ENCODE measurements at places on chromosomes 2 and 18.

DNA sequence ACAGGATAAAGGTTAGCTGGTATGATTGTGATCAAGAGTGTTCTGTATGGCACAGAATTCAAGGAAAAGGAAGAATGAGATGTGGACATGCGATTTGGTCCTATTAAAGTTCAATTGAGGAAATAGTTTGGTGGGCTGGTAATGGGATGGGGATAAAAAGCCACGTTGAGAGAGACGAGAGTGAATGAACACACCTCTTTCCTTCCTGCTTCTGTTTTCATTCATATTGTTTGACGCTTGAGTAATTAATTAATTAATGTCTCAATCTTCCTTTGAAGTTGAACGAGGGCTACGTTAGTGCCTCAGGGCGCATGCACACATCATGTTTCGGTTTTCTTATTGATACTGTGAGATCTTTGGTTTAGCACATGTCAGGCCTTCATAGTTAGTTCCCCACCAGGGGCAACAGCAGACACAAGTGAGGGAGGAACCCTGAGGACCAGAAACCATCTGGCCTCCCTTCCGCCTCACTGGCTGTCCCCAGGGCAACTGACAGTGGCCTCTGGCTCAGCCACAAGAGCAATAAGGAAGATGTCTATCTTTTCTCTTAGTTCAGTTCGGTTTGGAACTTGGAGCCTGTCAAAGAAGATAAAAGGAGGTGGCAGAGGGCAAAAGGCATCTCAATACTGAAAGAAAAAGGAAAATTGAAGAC lies 116.0 kb downstream of the LIPG start:
- DNase-seq, result no peak

GRCh38 chr18:66209656-66210055 lies 394.2 kb downstream of the CDH19 start:
- no peak for DNase-seq

DNA sequence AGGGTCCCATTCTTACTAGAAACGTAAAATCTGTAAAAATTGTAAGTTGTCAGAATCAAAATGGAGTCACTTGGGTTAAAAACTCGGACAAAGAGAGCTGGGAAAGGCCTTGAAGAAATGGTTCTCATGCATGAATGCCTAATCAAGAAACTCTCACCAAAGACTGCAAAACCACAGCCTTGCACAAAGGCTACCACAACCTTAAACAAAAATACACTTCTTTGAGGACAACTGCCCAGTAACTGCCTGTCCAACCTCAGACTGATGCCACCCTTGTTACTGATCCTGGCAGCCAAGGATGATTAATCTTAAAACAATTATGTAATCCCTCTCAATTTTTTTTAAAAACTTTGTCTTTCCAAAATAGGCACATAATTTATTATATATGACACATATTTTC lies 299.3 kb downstream of the CCDC85A start:
- DNase-seq, result no peak

DNA sequence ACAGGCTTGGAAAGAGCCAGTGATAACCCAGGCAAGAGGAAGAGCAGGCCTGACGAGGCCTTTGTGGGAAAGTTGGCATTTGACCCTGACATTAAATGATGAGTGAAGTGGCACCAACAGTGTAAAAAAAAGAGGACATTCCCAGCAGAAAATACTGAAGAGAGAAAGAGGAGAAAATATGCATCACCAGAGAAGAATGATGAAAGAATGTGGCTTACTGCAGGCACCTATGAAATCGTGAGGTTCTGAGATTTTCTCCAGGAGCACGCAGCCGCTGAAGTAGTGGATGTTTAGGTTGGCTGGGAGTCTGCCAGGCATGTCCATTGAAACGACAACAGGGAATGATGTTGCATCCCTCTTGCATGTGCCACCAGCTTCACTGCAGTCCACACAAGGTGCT lies 13.8 kb downstream of the EHD3 start:
- no peak for DNase-seq

- no peak for DNase-seq
Observed at GRCh38 chr2:209977386-209978239, 24.8 kb upstream of the RPE start.

All from stimulated activated CD4-positive, alpha-beta T cell treated with anti-CD3 and anti-CD28 coated beads, Interleukin-2, amount 100 ng/mL, for 48 hours (primary cell).